OCI-M1 (cell line): ENCODE measurements at places on chromosomes 1 and 21.

DNA sequence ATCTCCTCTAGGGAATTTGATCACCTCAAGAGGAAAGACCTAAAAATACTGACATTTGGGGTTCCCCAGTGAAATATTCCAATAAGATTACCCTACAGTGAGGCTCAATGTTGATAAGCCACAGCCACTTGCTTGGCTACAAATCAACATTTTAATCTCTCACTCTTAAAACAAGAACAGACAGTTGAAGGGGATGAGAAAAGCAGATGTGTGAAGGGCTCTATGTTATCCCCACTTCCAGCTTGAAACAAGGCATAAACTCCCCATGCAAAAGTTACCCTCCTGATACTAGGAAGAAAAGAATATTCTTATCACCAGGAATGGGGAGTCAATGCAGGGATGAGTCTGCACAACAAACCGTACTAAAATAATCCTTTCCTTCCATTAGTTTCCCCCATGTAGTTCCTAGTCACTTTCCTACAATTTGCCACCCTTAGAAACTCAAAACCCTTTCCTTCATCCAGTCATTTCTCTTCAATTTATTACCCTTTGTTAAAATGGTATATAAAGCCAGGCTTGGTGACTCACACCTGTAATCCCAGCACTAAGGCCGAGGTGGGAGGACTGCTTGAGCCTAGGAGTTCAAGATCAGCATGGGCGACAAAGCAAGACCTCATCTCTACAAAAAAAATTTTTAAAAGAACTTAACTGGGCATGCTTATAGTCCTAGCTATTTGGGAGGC is 29.5 kb downstream of the LPGAT1 start:
- peak; percentile 5 for DNase-seq

DNA sequence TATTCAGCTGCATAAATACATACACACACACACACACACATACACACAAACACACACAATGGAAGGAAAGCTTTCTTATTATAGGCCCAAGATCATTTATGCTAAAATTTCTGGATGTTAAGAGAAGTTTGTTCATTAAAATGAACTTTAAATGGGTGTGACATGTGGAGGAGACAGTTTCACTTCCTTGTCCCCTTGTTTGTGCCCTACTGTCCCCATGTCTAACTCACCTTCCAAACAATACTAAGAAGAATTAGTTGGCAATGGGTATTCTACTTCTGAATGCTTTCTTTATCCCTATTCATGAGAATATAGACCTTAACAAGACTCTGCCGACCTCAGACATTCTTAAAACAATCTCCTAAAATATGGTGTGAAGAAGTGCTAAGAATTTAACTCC is 63.5 kb upstream of the NRIP1 start:
- no peak for DNase-seq

DNA sequence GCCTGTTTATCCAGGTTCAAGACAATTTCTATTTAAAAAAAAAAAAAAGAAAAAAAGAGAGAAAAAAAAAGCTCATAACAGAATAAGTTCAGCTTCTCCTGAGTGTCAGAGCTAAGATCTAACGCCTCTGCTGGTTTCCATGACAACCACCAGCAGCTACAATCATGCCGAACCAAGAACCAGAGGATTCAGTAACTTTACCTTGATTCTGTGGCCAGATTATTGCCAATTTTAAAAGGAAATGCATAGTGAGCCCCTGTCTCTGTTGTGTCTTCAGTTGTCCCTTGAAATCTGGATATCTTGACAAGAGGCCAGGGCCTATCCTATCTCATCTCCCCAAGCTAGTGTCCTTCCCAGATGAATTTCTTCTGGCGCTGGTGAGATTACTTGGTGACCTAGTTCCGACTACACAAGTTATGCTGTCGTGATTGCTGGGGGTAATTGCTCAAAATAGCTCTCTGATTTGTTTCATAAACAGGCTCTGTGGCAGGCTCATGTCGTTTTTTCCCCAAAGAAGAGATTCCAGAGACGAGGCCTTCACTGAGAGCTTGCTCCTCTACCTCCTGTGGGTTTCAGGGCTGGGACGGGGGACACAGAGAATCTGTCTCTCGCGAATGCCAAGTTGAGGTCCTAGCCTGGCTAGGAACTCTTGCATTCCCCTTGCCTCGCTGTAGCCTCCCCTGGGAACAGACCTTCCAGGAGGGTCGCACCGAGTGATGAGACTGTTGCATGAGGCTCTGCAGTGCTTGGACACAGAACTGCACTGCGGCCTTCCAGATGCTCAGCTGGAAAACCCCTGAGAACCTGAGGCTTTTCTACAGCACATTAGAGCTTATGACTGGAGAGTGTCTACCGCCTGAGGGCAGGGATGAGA is 32.4 kb upstream of the SCCPDH start:
- no peak for DNase-seq

GRCh38 chr1:31645274-31645568 is 545 bp upstream of the PEF1 start:
- no peak for DNase-seq

DNA sequence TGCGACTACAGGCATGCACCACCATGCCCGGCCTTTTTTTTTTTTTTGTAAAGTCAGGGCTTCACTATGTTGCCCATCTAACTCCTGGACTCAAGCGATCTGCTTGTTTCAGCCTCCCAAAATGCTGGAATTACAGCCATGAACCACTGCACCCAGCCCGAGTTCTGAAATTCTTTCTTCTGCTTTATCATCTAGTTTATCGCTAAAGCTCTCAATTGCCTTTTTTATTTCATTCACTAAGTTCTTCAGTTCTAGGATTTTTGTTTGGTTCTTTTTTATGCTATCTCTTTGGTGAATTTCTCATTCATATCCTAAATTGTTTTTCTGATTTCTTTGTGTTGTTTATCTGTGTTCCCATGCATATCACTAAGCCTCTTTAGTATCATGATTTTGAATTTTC is 27.0 kb downstream of the KIAA0319L start:
- no peak for DNase-seq

- peak; percentile 2 for DNase-seq
Measured at GRCh38 chr1:41658431-41659158, 174.1 kb upstream of the EDN2 start.

DNA sequence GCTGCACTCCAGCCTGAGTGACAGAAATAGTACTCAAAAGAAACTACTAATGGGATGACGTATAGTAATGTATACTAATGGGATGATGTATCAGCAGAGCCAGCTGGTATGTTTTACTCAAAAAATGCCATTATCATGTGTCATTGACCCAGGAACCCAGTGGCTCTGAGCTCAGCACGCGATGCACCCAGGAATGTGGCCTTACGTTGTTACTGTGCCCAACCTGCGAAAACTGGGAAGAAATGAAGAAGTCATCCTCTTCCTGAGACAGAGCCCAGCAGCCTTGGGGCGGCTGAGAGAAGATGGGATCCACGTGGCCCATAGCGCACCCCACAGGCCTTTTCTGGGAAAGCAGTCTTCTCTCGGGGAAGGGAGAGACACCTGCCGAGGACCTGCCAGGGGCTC is 8.8 kb downstream of the UBE2J2 start:
- DNase-seq, result peak; percentile 11

DNA sequence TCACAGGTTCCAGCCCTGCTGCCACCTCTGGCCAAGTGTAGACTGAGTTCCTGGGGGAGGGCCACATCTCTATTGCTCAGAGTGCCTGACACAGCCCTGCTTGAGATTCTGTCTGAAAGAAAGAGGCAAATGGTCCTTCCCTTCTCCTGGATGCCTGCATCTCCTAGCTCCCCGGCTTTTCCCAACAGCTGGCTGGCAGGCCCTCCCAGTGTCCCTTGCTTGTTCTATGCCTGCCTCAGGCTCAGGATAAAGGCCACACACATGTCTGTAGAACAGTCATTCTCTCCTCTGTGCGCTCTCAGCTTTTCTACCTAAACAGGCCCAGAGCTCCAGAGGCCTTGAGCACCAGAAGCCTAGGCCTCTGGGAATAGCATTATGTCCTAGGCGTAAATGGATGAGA is 343.4 kb upstream of the USP24 start:
- DNase-seq, result no peak

DNA sequence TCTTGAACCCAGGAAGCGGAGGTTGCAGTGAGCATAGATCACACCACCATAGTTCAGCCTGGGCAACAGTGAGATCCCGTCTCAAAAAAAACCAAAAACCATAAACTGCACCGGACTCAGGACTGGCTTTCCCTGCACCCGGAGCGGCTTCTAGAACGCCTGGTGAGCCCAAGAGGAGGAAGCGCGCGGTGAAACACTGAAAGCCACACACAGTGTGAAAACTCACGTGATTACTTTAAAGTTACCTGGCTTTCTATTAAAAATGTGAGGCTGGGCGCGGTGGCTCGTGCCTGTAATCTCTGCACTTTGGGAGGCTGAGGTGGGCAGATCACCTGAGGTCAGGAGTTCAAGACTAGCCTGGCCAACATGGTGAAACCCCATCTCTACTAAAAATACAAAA is 7.0 kb upstream of the TRAPPC10 start:
- no peak for DNase-seq

GRCh38 chr1:243902100-243902499 is 52.1 kb upstream of the AKT3 start:
- DNase-seq, result no peak

DNA sequence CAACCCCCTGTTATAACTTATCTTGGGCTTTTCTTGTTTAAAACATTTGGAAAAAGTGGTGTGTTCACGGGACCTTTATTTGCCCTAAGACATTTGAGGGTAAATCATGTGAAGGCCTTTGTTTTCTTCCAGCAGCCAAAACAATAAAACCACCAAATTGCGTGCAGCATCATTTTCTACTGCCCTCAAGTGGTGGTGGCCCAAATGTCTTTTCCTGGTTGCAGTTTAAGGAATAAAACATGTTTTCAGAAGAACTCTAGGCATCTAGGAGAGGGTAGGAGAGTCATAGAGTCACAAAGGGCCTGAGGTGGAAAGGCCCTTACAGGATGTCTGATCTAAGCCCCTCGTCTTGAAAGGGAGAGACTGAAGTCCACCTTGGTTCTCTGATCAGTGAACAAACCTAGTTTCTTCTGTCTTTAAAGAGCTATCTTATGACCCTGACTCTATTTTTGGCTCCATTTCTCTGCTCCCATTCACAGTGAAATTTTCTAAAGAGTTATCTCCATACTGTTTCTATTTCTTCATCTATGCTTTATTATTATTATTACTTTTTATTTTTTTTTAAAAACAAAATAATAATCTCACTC is 16.0 kb upstream of the EPS15 start:
- DNase-seq, result peak; percentile 86

DNA sequence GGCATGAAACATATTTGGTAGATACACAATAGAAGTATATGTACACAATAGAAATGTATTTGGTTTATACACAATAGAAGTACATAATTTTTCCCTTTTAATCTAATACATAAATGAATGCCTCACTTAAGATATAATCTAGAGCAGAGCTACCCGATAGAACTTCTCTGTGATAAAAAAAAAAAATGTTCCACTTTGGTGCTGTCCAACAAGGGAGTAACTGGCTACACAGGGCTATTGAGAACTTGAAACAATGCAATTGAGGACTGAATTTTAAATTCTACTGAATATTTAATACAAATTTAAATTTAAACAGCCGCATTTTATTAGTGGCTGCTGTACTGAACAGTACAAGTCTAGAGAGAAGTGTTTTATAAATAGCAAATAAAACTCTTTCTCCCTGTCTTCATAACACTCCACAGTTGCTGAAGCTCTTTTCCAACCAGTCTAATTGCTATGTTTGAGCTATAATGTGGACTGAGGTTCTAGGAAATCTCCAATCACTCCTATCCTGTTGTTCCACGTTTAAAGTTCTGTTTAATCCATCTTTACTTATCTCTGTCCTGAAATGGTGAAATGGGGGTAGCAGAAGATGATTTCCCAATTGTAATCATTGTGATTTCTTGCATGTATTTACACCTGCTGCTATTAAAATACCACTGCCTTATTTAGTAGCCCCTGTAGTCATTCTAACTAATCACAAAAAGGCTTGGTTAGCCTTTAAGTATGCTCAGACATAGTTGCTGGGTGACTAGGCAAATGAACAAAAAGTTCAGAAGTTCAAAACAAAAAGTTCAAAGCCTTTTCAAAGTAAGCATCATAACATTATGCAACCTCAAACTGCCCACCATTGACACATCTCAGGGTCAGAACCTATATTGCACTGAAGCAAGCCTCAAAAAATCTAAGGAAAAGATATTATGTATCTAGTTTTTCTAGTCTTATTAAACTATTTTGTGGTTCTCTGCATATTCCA is 192.3 kb upstream of the C1orf87 start:
- no peak for DNase-seq

- DNase-seq, result peak; percentile 15
Measured at GRCh38 chr1:116769561-116769977, 15.3 kb downstream of the CD2 start.

GRCh38 chr1:89608319-89608983 is 24.5 kb upstream of the LRRC8C start:
- no peak for DNase-seq

- DNase-seq, result no peak
Measured at GRCh38 chr1:53693773-53694717, 44.9 kb downstream of the GLIS1 start.

GRCh38 chr1:158095737-158096335 is 84.9 kb upstream of the CD1D start:
- peak; percentile 29 for DNase-seq

GRCh38 chr21:34203851-34204420 is 130.6 kb downstream of the MRPS6 start:
- no peak for DNase-seq

DNA sequence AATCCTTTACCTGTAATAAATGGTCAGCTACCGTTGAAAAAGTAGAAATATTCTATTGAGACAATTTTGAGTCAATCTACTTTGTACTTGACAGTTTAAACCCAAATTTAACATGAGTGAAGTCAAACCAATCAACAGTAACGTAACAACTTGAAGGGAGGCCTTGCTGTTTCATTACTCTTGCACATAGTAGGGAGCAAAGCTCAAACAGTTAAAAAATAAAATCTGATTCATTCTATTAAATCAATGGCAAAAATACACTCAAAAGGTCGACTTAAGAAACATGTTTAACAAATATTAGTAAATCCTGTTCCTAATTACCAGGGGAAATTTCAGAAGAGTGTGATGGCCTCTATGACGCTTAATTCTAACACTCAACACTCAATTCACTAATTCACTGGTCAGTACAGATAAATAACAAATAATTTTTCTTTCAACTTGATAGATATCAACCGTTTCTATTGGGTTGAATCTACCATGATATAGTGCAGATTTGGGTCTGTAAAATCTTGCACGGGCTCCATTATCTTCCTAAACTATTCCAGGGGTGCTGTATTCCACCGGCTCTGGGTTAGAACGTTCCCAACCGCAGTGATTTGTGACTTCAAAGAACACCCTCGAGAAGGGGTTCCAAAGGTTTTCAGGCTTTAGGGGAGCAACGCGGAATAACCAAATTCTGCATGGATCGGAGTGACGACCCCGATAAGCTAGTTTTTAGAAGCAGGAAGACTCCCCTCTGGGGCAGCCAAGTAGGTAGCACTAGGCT is 1.4 kb downstream of the TARBP1 start:
- peak; percentile 66 for DNase-seq

GRCh38 chr1:84366786-84367185 is 31.5 kb upstream of the DNASE2B start:
- DNase-seq, result no peak

GRCh38 chr1:67683766-67684525 is 1.1 kb upstream of the GADD45A start:
- peak; percentile 59 for DNase-seq

DNA sequence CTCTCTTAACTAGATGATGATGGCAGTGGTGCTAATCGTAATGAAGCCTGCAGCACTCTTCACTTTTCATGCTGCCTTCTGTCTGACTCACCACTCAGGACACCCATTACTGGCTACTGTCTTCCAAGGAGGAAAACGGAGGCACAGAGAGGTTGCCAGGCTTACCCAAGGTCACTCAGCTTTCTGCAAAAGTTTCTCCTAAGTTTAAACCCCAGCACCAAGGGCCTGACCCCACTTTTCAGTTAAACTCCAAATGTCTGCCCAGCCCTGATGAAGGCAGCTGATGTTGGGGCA is 78.1 kb upstream of the RUNX3 start:
- no peak for DNase-seq

- no peak for DNase-seq
Measured at GRCh38 chr21:41977034-41977950, 23.5 kb upstream of the C2CD2 start.
